Stimulated activated CD4-positive, alpha-beta T cell treated with anti-CD3 and anti-CD28 coated beads, Interleukin-1b, Interleukin-23, amount 100 ng/mL, for 4 hours (primary cell): ENCODE measurements at places on chromosomes 5 and 9.

DNA sequence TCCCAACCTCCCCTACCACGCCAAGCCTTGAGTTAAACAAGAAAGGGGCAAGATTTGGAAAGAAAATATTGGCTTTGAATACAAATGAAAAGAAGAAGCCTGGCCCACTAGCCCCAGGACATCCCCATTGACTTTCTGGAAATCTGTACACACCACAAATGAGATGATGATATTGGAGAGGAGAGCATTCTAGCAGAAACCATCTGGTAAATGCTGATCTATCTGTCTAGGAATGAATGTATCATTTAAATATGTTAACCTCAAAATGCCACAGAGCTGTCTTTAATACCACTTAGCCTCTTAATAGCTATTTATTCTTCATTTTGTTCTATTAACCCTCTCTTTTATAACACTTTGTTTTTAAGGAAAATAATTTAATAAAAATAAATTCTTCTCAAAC, 270.2 kb upstream of the PDE4D start:
- DNase-seq = no peak

DNA sequence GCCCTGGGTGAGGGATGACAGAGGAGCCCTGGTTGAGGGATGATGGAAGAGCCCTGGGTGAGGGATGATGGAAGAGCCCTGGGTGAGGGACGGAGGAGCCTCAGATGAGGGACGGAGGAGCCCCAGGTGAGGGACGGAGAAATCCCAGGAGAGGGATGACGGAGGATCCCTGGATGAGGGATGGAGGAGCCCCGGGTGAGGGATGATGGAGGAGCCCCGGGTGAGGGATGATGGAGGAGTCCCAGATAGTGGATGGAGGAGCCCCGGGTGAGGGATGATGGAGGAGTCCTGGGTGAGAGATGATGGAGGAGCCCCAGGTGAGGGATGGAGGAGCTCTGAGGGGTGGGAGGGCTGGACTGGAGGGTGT, 10.9 kb downstream of the PHF2 start:
- no peak for DNase-seq

DNA sequence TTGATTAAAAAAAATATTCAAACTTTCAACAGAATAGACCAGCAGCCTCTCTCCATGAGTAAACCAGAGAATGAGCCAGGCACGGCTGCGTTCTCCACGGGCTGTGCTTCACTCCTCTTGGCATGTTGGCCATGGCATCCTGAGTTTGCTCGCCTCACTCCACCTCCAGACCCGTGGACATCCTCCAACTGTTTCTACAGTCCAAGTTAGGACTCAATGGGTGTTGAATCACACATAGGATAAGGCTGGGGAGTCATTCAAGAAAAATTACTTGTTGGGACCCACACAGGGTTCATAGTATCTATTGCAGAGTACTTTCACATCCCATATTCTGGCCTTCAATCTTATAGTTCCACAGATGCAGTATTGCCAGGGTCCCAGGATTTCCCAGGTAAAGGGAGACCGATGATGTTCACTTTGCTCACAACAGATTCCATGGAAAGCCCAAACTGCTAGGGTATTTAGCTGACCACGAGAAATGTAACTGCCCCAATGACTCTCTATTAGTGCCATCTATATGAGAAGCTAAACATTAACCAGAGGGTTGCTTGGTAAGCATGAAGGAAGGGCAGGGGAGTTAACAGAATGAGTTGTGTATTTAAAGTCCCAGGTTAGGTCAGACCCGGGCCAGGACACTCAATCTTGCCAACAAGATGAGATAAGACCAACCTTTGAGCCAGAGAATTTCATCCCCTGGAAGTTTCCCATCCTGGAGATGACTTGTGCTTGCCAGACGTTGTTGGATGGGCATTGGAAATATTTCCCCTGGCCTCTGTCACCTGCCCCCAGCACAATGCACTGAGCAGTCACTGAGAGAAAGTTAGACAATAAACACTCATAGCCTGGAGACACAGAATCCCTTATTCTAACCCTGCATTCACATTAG, 19.7 kb upstream of the GDA start:
- DNase-seq = no peak

- DNase-seq = no peak
Observed at GRCh38 chr5:77709993-77710685, 66.0 kb downstream of the TBCA start.

GRCh38 chr5:32109236-32109635, 64.9 kb downstream of the GOLPH3 start:
- no peak for DNase-seq

DNA sequence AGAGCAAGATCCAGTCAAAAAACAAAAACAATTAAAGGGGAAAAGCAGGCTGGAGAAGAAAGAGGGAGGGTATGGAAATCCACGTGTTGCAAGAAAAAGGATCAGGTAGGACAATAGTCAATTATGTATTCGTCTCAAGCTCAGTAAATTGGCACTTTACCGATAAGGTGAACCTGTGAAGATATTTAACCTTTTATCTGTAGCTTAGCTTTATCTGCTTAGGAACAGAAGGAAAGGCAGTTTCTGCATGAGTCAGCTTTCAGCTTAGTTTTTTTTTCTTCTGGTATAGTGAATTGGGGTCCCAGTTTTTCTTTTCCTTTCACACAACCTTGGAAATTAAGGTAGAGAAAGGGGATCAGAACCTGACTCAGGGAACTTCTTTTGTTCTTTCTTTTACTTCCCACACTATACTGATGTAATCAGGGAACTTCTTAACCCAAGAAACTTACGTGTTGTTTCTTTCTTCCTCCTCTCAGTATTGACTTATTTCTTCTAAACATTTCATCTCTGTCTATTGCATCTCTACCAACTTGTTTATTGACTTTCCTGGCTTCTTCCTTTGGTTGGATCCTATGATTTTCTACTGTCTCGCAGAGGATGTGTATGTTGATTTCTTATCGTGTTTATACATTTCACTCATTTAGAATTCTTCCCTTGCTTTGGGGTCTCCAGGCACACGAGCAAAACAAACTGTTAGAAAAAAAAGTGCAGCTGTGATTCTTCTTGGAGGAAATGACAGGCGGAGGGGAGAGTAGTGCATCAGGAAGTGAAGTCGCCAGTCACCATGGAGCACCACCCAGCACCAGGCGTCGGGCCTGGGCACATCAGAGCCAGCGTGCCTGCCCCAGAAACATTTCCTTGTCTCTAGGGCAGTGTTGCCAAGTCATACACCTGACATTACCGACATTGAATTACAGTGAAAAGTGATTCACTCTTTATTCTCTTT, 123.0 kb upstream of the LHFPL2 start:
- no peak for DNase-seq

DNA sequence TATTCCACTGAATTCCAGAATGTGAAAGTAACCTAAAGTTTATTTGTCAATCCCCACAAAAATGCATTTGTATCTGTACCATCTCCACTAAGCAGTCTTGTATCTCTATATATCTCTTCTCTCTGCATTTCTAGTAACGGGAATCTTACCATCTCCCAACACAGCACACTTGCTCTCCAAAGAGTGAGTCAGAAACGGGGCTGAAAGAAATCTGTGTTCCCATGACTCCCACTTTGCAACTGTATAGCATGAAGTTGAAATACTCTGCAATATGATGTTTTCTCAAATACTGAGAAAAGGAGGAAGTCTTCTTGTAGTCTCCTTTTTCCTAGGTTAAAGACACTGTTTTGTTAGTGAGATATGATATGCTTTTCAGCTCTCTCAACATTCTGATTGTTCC, 848.8 kb upstream of the ACO1 start:
- no peak for DNase-seq

DNA sequence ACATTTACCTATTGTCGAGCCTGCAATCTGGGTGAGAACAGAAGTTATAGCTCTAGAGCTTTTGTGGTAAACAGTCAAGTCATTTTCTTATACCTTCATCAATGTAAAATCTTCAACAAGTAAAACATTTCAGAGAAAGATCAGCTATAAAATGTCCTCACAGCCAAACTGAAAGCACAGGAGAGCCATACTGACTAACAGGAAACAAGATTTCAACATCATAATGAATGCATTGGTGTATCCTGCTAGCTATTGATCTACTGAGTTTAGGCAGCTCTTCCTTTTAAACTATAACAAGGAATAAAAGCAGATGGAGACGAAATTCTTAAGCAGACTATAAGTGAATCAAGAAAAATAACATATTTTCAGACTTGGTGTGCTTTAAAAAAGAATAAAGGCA, 1522.9 kb upstream of the WWC1 start:
- no peak for DNase-seq

DNA sequence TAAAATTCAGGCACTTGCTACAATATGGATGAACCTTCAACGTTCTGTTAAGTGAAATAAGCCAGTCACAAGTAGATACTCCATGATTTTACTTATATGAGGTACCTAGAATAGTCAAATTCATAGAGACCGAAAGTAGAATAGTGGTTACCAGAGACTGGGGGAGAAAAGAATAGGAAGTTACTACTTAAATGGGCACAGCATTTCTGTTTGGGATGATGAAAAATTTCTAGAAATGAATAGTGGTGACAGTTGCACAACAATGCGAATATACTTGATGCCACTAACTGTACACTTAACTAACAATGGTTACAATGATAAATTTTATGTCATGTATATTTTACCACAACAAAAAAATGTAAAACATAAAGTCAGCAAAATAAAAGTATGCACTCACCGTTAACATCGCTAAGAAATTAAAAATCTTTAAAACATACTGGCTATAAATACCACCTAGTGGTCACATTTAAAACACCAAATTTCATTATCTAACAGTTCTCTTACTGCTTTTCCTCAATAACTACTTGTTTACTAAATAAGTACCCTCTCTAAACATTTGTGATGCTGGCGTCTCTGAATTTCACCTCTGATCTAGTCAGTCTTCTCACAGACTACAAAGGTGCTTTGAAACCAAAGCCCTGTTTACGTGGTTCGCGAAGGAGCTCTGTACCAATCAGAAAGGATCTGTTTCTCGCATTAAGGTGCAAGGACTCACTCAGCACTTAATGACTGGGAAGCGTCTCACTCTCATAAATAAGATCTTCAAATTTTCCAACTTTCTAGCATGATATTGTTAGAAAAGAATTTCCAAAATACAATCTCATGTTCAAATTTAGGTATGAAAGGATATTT, 22.7 kb downstream of the KIF3A start:
- DNase-seq = no peak

GRCh38 chr9:90037146-90037797, 432.5 kb downstream of the GADD45G start:
- no peak for DNase-seq

DNA sequence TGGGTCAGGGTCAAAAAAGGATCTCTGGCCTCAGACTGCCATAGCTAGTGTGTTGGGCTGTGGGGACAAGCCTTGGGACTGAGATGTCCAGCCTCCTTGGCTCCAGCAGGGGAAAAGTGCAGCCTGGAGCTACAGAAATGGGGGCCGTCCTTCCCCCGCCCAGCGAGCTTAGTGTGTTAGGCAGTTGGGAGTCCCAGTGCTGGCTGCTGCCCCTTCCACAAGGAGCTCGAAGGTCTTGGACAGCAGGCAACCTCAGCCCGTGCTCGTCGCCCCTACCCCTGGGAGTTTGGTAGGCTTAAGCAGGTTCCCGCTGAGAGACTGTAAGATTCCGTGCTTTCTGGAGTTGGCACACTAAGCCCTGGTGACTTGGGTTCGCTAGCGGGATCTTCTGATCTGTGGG, 293.0 kb upstream of the CDH12 start:
- DNase-seq = no peak

DNA sequence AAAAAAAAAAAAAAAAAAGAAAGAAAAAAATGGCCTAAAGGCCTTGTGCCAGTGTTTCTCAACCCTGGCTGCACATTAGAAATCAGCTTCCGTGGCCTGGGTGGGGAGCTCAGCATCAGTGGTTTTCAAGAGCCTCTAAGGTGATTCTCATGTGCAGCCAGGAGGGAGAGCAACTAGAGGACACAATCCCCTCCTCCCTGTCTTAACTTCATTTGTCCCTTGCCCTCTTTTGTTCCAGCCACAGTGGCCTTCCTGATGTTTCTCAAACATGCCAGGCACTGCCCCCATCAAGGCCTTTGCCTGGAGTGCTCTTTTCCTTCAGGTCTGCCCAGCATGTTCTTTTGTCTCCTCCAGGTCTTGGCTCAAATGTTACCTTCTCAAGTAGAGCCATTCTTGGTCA, 42.4 kb downstream of the HOMER1 start:
- no peak for DNase-seq

DNA sequence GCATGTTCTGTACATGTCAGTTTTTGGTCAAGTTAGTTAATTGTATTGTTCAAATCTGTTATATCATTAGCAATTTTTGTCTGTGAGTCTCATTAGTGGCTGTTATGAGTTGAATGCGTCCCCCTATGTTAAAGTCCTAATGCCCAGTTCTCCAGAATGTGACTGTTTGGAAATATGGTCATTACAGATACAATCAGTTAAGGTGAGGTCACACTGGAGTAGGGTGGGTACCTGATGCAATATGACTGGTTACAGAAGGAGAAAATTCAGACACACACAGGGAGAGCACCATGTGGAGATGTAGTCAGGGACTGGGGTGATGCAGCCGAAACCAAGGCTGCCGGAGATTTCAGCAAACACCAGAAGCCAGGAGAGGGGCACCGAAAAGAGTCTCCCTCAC, 15.1 kb downstream of the NMRK1 start:
- DNase-seq = no peak

DNA sequence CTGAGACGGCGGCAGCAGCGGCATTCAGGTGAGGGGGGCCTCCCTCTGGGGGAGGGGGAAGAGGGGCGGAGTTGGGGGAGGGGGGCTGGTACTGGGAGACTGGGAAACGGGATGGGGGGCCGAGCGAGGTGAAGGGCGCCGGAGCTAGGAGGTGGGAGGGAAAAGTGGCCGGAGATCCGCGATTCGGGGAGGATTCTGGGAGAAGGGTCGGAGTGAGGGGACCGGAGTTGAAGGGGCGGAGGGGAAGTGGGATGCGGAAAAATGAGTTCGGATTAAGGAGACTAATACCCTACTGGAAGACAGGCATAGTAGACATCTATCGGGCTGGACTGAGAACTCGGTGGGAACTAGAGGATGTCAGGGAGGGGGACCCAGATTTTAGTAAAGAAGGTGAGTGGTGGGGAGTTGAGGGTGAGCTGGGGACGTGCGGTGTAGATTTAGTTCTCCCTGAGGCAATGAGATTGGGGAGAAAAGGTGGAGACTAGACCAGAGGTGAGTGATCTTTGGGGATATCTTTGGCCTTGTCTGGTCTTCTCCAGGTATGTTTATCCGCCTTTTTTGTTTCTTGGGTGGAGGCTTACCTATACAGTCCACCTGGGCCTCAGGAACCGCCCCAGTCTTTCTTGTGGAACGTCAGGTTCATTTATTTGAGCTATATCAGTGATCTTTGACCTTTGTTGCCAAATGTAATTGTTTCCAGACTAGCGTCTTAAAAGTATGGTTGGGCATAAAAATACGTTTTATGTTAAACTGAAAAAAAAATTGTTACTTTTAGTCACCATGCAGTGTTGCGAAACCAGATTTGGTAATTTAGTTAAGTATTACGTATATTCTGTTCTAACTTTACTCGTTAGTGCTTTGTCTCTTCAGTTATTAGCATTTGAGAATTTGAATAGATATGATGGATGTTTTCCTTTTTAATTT, 632 bp downstream of the UBAP1 start:
- DNase-seq = no peak

DNA sequence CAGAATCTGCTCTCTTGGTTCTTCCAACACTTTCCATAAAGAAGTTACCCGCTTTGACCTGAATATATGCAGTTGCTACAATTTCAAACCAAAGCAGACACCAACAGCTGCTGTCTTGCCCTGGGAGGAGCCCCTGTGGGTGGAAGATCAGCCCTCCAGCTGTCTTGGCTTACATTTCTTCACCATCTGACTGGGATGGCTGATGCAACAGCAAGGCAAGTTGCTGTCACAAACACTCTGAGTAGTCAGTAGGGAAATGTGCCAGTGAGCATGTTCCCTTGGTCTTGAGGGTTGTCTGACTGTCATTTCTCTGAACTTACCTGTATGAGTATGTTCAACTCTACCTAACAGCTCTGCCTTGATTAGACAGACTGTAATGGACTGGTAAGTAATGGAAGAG, 152.9 kb downstream of the SGCD start:
- DNase-seq = no peak
